ENCODE measurements at places on chromosomes 12 and 14.

DNA sequence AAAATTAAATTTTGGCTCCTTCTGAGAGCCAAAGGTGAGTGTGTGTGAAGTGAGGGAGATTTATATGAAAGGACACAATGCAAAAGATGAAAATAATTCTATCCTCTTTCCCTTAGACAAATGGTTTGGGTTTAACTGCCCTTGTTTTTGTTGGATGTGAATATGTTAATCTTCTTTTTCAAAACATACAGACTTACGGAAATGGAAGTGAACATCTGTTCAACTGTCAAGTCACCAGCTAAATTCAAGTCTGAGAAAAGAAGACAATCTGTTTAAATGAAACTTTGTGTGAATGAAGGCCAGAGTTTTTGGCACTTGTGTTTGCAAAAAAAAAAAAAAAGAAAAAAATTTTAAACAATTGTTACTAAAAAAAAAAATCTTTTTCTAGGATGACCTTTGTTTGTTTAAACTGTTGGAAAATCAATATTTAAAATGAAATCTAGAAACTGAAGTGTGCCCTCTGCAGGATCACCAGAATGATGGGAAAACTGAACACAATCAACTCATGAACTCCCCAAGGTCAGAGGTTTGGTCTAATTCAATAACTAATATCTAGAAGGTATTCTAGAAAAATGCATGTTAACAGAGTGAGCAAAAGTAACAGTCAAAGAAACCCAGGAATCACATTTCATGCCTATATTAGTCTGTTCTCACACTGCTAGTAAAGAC, 448.8 kb downstream of the FLRT2 start:
- DNase-seq = no peak

DNA sequence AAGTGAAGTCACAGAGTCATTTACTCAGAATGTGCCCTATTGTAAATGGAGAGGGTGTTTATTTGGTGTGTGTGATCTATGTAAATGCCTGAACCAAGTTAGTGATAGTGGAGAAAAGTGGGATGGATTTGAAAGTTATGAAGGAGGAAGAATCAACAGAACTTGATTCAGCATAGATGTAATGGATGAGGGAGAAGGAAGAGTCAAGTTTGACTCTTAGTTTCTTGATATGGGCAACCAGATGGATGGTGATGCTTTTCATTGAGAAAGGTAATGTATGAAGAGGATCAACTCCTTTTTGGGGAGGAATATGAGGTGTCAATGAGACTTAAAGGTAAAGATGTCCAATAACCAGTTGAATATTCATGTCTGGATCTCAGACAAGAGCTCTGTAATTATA, 6.7 kb upstream of the MON2 start:
- DNase-seq = no peak

DNA sequence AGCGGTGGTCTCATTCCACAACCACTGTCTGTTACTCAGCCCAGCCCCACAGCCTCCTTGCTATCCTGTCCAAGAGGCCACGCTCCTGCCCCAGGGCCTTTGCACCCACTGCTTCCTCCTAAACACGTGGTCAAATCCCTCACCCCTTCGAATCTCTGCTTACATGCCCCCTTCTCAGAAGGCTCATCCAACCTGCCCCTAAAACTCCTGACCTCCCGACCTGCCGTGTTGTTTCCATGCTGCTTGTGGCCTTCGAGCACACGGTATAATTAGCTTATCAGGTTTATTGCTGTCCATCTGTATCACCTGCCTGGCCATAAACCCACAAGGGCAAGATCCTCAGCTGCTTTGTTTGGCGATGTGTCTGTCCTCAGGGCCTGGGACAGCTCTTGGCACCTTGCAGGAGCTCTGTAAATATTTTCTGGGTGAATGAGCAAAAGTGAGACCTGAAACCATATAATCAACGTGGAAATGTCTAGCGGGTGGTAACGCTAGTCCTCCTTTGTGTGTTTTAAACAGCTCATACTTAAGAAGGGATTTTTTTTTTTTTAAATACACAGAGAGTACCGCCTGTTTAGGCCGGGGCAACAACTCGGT, 36.0 kb downstream of the SCARB1 start:
- no peak for DNase-seq

DNA sequence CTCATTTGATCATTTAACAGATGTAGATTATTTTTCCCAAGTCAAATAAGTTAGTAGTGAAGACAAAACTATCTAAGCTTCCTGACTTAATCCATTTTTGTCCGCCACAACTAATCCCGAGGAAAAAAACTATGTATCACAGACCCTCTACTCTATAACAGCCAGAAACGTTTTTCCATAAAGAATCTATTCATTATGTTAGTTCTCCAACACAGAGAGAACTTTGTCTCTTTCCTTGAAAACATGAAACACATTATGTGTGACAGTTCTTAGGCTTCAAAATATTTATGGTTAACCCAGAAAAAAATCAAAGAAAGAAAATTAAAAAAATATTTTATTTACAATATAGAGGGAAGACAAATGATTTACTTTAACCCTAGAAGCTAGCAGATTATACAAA, 100.1 kb downstream of the PLEKHG7 start:
- DNase-seq = no peak

- no peak for DNase-seq
These were observed 45.5 kb downstream of the SPATA7 start for GRCh38 chr14:88430976-88431375.

- DNase-seq = no peak
These were observed 28.9 kb downstream of the DEGS2 start for GRCh38 chr14:100130521-100130920.

DNA sequence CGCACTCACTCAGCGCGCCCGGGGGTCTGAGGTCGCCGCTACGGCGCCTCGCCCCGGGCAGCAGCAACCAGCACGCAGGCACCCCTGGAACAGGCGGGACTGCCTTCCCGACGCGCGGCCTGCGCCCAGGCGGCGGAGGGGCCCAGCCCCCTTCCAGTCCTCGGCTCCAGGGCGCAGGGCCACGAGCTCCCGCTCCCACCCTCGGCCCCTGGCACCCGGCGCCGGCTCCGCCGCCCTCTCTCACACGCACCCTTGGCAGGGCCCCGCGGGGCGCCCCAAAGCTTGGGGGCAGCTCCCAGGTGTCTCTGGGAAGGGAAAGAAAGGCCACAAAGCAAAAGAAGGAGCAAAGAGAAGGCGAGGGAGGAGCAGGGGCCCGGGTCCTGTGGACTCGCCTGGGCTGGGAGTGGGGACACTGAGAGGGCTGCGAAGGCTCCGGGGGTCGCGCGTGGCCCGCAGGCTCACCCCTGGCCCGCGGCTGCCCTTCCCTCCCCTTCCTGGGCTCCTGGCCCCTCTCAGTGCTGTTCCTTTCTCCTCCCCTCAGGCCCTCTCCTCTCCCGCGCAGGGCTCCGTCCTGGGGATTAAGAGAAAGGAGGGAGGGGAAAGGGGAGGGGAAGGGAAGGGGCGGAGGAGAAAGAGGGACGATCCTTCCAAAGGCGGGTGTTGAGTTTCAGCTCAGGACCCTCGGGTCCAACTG, 907 bp upstream of the EFS start:
- DNase-seq = no peak

- DNase-seq = no peak
These were observed 52.7 kb downstream of the KCNA5 start for GRCh38 chr12:5096241-5096924.

- DNase-seq = no peak
These were observed 9.5 kb upstream of the NYNRIN start for GRCh38 chr14:24389226-24389848.

DNA sequence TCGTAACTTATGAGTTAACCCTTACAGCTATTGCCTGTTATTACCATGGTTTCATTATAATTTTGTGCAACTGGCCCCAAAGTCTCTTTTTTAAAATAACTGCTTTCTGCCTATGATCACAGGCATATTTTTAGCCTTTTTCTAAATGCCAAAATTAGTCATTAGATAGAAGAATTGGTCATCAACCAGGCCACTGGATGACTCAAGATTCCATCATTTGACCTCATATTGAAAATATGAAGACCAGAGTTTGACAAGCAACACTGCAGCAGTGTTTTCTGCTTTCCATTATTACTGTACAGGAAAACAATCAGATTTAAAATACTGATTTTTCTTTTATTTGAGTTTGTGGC, 54.7 kb upstream of the OTOGL start:
- peak; percentile 45 for DNase-seq

GRCh38 chr12:48454667-48455066, 17.7 kb upstream of the ANP32D start:
- DNase-seq = peak; percentile 38

- no peak for DNase-seq
These were observed 154.9 kb upstream of the PZP start for GRCh38 chr12:9363145-9363544.

DNA sequence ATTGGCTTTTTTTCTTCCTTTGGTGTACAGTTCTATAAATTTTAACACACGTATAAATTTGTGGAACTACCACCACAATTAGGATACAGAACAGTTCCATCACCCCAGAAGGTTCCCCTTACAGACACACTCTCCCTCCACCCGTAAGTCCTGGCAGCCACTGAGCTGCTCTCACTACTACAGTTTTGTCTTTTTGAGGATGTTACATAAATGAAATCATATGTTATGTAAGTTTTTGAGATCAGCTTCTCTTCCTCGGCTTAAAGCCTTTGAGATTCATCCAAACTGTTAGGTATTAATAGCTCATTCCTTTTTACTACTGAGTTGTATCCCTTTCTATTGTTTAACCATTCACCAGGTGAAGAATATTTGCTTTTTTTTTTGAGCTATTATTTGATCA, 74.3 kb upstream of the SLC24A4 start:
- DNase-seq = no peak

DNA sequence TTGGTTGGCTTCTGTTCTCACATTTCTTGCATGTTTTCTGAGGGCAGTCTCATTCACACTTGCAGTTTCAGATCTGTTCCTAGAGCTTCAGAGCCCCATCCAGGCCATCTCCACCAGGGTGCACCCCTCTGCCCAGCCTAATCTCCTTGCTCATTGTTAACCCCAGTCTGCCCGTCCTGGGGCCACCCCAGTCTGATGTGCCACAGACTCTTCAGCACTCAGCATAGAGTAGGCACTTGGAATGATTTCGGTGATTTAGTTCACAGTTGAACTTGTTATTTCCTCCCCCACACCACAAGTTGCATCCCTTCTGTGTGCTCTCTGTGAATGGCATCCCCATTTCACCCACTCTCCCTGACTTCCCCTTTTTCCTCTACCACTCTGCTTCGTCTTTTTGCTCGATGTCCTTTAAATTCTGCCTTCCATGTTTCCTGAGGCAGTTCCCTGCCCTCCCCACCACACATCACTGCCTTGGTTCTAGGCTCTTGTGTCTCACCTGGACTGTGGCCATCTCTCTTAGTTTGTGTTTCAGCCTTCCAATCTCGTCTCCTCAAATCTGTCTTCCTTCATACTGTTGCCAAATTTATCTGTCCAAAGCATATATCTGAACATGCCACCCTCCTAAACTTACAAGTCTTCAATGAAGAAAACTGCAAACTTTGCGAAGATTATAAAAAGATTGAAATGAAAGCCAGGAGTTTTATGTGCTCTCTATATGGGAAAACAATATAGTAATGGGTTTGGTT, 41.5 kb downstream of the ANO6 start:
- DNase-seq = no peak

GRCh38 chr12:63915105-63915800, 70.8 kb downstream of the SRGAP1 start:
- DNase-seq = peak; percentile 47

DNA sequence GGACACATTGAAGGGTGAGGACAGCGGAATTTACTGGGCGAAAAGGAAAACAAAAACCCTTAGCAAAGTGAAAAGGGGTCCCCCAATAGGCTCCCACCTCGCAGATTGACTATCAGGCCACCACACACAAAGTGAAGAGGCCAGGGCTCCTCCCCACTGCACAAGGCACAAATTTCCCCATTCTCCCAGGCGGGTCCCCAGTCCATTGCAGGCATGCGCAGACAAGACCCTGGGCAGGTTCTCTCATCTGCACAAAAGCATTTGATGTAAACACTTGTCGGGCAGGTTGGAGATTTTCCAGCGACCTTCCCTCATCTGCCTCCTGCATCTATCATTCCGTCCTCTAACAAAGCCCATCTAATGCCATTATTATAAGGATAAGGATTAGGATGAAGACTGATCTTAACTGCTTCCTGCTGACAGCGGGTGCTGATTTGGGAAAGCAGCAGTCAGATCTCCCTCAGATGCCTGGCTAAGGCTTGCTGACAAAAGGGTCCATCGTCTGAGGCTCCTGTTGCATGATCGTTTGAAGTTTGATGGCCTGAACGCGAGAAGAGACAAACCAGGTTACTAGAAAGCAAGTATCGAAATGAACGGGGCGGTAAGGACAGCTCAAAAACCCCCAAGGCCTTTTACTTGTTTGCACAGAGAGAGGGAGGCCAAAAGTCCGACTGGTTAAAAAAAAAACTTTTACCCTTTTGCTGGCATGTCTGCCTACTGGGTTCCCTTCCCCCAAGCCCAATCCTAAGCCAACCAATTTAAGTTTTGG, 14.4 kb downstream of the ASCL4 start:
- no peak for DNase-seq

- DNase-seq = peak; percentile 59
These were observed 458 bp downstream of the KHNYN start for GRCh38 chr14:24430143-24430681.

- DNase-seq = no peak
These were observed 72.3 kb upstream of the TMCC3 start for GRCh38 chr12:94722664-94723063.

DNA sequence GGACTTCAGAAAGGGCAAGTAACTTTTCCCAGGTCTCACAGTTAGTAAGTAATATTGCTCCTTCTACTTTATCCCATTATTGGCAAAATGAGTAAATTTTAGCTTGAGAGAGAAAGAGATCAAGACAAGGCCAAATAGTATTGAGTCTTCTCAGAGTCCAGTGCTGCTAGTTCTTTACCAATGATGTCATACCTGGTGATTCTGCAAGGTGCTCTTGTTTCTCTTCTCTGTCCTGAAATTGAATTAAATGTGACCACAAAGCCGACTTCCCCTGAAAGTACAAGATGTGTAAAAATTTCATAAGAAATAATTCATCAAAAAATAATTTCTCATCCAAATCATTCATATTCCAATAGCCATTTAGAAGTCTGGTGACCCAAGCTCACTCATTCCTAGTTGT, 97.5 kb upstream of the SINHCAF start:
- DNase-seq = no peak

DNA sequence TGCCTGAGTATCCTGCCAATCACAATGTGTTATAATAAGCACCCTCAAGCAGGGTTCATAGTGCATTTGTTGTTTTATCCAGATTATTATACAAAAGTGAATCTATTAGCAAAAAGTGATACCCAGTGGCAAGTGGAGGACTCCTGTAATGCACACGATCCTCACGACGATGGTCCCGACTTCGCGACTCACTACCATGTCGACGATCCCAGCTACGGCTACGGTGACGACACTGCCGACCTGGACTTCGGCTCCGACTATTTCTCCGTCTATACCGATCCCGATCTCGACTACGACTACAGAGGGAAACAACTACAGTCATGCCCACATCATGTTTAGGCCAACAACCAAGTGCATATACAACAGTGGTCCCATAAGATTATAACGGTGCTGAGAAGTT, 12.9 kb downstream of the RBM23 start:
- DNase-seq = no peak

- no peak for DNase-seq
These were observed 8.1 kb upstream of the GLRX5 start for GRCh38 chr14:95526483-95527386.

- no peak for DNase-seq
These were observed 69.0 kb upstream of the CAPRIN2 start for GRCh38 chr12:30823764-30824163.

GRCh38 chr12:124607681-124608425, 40.4 kb upstream of the NCOR2 start:
- peak; percentile 57 for DNase-seq

GRCh38 chr14:52778702-52779101, 12.7 kb downstream of the GNPNAT1 start:
- DNase-seq = no peak

Measured in MCF 10A (cell line).